ENCODE measurements at places on chromosomes 3 and 15. TPM values are rescaled to one million over a fixed set of nuclear protein-coding genes. Genes with fewer than 3 reads are reported as not detected.

KLF15 gene
- 33.0 TPM for total RNA-seq

NOX5 gene
- total RNA-seq = not detected

DNA sequence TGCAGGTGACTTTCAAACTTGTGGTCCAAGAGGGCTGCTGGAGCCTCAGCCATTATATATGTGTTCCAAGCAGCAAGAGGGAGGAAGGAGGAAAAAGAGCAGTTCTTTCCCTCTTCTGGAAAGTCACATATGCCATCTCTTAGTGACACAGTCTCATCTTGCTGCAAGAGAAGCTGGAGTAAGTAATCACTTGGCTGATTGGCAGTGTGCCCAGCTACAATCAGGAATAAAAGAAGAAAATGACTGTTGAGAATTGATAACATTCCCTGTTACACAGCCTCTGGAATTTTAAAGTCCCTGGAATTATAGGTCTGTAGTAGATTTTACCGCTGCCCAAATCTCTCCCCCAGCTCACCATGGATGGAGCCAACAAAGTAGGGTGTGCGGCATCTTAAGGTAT lies 31.4 kb upstream of the LYZL4 start:
- no peak for DNase-seq

- no peak for DNase-seq
Measured at GRCh38 chr3:108396336-108396735, 100.0 kb downstream of the HHLA2 start.

GRCh38 chr3:133717424-133717823 lies 28.8 kb upstream of the TF start:
- no peak for DNase-seq

DNA sequence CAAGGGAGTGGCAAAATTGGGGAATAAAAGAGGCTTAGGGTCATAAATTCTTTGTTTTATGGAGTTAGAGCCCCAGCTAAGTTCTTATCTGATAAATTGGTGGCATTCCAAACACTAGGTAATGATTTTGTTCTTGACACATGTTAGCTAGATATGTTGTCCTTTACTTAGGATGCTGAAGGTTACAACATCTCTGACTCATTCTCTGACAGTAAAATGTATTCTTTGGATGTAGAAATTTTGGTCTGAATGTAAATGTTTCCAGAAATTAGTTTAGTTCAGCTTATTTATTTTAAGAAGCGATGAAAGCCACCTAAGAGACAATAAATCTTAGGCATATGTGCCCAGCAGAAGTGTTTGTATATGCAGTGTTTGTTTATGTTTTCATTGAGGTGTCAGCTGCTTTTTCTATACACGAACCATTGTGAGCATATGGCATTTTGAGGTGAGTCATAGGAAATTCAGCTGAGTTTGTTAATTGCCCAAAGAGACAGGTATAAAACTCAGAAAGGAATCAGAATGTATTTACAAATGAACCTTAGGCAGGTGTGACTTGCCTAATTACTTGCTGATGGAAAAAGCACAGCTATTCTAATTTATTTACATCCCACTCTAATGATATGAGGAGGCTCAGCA lies 247.7 kb downstream of the AGBL1 start:
- DNase-seq = no peak

DNA sequence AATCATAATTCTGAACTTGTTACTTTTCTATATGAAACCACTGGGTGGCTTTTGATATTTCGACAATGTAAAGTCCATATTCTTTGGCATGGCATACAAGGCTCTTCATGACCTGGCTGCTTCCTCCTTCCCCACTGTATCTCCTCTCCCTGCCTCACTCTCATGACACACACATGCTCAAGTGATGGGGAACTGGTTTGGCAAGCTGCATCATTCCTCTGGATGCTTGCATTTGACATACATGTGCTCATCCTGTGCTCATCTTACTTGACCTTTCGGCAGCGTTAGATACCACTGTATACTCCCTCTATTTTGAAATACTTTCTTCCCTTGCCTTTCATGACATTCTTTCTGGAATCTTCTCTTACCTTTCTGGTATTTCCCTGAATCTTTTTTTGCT lies 51.8 kb upstream of the ZDHHC23 start:
- no peak for DNase-seq

DNA sequence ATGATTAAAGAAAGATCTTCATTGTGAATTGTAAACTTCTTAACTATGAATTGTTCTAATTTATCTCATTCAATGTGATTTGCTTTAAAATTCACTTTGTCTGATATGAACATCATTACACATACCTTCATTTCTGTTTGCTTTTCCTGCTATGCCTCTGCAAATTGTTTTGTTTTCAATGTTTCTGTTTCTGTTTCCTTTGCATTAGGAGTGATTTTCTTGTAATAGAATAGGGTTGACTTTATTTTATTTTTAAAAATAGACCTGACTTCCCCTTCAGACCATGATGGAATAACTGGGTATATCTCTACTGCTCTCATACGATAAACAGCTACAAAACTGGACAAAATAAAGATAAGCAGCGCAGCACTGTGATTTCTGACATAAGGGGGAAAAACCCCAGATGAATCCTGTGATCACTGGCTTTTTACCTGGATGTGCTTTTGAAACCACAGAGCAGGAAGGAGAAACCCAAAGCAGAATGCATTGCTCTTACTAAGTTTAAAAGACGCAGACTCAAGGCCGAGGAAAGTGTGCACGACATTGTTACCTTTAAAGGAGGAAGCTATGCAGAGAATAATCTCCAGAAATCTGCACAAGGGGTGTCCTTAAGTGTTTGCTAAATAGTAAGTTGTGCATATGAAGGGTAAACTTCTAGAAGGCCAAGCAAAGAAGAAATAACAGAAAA lies 420.2 kb downstream of the TBC1D5 start:
- no peak for DNase-seq

Measured in Right ventricle myocardium inferior (tissue), 1 donor.